ENCODE measurements at places on chromosomes 2 and 18.

GRCh38 chr2:240586198-240586918 lies at the start of gene CAPN10:
Gene CAPN10, plus strand, starts transcription at chr2:240586734. Its CDS starts 178 bp downstream, at chr2:240586912.
- peak; percentile 97 for DNase-seq

- no peak for DNase-seq
Observed at GRCh38 chr2:212428681-212429478, 109.7 kb downstream of the ERBB4 start.

GRCh38 chr2:174326161-174327020 lies 8.4 kb upstream of the SP9 start:
- DNase-seq: no peak

- peak; percentile 20 for DNase-seq
Observed at GRCh38 chr18:75455249-75456198, 28.0 kb upstream of the SMIM21 start.

DNA sequence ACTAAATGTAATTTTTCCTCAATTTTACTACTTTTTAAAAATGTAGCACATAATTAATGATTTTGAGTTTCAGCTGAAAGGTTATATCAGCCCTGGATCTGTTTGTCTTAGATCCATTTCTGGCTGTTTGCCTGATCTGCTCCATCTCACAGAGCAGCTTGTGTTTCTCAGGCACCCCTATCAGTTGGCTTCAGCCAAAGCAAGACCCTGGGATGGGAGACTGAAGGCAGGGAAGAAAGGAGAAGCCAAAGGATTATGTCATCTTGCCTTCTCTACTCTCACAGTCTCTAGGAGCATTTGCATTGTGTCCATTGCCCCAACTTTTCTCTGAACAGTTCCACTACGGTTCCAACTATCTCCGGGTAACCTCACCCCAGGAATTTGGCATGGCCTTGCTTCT lies 110.5 kb downstream of the CCDC148 start:
- no peak for DNase-seq

GRCh38 chr2:49514201-49514600 lies 359.9 kb upstream of the FSHR start:
- DNase-seq: no peak

Data from HL-60 (cell line).